ENCODE measurements at places on chromosomes 4 and X.
A peak's percentile ranks its signal among the peaks of the same experiment; 100 is the strongest.

- no peak for DNase-seq
Observed at GRCh38 chr4:163816494-163816893, 322.0 kb downstream of the TMA16 start.

- no peak for DNase-seq
Observed at GRCh38 chr4:145583191-145584055, 35.8 kb upstream of the MMAA start.

DNA sequence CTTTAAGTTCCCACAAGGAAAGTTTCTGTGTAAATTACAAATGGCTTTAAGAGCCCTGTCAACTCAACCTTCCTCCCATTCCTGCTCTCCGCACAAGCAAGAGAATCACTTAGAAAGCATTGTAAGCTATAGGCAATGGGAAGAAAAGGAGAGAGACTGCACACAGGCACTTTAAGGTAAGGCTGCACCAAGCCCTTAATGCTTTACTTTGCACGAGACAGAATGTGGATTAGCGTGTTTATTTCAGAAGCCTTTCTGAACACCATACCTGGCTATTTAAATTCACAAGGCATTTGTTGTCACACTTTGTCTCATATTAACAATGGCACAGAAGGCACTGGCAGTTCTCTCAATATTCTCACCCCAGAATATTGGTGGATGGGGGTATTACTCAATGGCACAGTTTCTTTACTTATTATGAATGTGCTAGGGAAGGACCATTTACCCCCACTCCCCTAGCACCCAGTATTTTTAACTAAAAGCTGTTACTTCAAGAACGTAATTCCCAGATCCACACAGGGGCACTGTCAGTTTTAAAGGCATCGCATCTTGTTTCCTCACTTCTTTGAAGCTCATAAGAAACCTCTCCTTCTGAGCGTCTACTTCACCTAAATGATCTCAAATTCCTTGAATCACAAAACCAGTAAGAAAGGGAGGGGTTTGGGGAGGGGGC, 150.0 kb downstream of the MAML3 start:
- no peak for DNase-seq

DNA sequence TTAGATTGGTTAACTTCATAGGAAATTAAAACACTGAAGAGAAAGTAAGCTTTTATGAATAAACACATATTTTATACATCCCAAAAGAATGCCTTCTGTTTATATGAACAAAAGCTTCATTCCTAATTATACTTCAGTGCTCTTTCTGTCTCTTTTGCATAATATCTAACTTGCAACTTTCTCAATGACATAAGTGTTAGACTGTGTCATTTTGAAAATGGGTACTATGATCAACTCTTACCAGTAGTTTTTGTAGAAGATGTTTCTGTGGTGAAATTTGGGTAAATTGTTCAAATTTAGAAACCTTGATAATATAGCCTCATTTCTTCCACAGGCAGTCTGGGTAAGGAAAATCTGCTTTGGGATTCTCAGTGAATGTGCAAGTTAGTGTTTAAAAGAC, 991.4 kb downstream of the CCSER1 start:
- DNase-seq: no peak

DNA sequence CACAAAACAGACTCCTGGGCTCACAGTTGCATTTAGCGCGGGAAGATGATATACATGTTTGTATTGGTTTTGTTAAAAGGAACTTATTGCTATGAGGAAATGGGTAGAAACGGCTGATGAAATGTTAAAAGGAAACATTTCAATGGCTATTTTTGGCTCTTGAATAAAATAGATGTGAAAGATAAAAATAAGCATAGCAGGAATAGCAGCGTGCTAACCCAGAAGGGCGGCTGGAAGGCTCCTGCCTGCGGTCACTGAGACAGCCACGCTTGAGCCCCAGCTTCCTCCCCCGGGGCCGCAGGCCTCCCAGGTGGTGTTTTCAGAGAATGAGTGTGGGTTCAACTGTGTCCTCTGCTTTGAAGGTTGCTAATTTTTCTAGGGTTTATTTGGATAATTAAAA, 35.0 kb upstream of the CLCN4 start:
- DNase-seq: no peak

- no peak for DNase-seq
Observed at GRCh38 chr4:10500776-10501175, 43.5 kb upstream of the ZNF518B start.

DNA sequence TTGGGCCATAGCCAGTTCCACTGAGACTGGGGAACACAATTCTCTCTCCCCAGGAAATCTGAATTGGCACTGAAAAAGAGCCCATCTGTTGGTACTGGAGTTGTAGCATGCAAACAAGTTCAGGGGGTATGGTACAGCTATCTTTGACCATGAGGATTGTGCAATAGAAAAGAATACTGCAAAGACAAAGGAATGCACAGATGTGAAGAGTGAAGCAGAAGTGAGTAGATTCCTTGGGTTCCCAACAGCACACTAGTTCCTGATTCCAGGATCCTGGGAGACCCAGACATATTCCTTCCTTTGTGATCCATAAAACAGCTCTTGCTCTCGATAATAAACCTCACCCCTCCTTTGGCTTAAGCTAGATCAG, 43.3 kb upstream of the CTAG2 start:
- DNase-seq: no peak

GRCh38 chr4:41963105-41963504, 18.5 kb upstream of the DCAF4L1 start:
- no peak for DNase-seq

DNA sequence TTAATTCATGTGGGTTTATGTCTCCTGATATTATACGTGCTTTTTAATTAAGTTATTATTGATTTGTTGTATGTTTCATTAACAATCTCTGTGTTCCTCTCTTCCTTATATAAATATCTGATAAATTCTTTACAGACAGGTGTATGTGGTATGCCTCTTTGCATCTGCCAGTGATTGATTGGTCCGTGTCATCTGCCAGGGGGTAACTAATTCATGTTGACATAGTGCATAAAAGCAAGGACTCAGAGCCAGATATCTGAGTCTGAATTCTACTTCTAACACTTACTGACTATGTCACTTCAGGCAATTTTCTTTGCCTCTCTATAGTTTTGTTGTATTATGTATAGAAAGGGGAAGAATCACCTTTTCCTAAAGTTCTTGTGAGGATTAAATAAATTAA, 5.2 kb upstream of the AMBN start:
- DNase-seq: no peak

DNA sequence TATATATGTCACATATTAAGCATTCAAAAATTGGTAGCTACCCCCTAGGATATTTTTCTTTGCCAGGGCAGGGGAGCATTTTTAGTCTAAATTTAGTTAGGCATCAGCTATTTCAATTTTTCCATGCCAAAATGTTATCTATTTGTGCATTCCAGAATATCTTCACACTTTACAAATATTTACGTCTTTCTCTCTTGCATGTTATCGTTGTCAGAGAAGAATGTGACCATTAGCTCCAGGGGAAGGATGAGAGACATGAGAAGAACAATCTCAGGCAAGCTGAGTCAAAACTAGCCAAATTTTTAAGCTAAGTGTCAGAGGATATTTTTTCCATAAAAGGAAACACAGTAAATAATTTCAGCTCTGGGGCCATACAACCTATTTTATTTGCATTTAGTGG, 885.0 kb upstream of the EPHA5 start:
- DNase-seq: no peak

GRCh38 chr4:162506253-162506652, 342.5 kb upstream of the FSTL5 start:
- DNase-seq: no peak

DNA sequence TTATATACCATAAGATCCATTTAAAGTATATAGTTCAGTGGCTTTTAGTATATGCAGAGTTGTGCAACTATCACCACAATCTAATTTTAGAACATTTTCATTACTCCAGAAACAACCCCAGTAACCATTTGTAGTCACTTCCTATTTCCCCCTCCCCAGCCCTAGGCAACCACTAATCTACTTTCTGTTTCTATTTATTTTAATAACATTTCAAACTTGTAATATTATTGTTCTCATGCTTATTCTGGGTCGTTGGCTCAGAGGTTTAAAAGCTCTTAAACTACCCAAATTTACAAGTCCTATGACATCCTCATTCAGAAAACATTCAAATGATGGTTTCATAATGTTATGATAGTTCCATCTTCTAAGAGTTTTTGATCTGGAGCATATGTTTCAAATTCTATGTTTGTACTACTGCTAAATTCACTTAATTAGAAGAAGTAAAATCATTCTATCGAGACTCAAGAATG, 18.4 kb downstream of the XIAP start:
- no peak for DNase-seq

DNA sequence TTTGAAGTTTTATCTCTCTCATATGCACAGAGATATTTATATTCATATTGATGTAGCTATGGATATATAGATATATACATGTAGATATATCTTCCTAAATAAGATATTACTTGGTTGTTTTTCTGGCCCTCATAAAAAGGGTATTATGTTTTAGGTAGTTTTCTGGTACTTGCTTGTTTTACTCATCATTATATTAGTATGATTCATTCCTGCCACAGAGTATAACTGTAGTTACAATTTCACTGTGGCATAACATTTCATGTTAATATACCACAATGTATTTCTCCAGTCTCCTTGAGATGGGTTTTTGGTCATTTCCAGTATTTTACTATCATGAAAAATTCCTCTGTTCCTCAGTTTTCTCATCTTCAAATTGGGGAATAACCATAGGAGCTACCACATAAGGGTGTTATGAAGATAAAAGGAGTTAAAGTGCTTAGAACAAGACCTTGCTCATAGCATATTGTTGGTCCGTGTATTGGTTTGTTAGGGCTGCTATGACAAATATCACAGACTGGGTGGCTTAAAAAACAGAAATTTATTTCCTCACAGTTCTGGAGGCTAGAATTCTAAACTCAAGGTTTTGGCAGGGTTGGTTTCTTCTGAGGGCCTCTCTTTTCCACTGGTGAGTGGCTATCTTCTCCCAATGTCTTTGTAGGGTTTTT, 129.7 kb downstream of the TMEM164 start:
- DNase-seq: no peak

DNA sequence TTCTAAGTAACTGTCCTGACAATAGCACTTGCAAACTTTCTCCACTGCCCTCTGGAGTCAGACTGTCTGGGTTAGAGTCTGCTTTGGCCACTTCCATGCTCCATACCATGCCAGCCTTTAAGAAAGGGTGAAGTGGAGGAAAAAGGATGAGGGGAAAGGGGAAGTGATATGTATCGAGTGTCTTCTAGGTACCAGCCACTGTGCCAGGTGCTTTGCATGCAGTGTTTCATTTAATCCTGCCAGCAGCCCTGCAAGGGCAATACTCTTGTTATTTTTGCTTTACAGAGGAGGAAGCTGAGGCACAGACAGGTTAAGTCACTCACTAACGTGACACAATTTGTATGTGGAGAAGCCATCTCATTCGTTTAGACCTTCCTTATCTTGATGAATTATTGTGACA, 55.6 kb downstream of the RTL9 start:
- no peak for DNase-seq

GRCh38 chr4:33425936-33426335, 2705.8 kb downstream of the PCDH7 start:
- DNase-seq: no peak

DNA sequence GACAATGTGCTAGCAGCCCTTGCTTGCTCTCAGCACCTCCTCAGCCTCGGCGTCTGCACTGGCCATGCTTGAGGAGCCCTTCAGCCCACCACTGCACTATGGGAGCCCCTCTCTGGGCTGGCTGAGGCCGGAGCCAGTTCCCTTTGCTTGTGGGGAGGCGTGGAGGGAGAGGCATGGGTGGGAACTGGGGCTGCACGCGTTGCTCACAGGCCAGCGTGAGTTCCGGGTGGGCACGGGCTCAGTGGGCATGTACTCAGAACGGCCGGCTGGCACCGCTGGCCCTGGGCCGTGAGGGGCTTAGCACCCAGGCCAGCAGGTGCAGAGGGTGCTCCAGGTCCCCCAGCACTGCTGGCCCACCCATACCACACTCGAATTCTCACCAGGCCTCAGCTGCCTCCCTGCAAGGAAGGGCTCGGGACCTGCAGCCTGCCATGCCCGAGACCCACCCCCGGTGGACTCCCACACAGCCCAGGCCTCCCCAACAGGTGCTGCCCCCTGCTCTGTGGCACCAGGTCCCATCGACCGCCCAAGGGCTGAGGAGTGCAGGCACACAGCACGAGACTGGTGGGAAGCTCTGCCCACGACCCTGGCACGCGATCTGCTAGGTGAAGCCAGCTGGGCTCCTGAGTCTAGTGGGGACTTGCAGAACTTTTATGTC, 100.3 kb downstream of the SLC39A8 start:
- no peak for DNase-seq

DNA sequence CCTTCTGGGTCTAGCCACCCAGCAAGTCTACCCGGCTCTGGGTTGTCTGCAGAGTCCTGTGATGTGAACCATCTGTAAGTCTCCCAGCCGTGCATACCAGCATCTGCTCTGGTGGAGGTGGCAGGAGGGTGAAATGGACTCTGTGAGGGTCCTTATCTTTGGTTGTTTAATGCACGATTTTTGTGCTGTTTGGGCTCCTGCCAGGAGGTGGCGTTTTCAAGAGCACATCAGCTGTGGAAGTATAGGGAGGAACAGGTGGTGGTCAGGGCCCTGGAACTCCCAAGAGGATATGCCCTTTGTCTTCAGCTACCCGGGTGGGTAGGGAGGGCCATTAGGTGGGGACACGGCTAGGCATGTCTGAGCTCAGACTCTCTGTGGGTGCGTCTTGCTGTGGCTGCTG, 66.5 kb upstream of the ZFP42 start:
- DNase-seq: peak; percentile 39

DNA sequence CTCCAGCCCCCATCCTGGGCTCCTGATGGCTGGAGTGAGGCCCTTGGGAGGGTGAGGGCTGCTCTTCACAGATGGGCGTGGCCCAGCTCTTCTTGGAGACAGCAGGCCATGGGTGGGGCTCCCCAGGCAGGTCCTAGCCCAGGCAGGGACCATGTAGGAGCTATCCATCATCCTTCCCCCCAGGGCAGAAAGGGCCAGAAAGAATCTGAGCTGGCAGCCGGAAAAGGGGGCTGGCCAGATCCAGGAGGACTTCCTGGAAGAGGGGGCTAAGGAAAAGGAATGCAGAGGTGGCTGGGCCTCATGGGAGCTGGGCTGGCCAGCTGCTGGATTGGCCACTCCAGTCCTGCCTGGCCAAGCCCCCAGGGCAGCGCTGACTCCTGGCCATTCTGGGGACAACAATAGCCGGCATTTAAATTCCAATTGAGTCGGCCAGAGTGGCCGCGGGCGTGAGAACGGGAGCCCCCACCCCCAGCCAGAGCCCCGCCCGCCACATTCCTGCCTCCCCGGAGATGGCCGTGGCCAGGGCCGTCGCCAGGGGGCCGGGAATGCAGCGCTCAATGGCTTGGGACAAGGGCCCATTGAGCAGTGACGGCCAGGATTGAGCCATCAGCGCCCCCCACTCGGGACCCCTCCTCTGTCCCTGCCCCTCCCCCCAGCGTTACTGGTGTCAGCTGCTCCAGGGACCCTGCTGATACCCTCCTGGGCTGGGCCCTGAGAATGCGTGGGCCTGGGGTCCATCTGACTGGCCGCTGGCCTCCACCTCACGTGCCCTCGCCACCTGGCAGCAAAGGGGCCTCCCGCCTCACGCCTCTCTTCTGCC, 15.1 kb upstream of the FGFR3 start:
- peak; percentile 59 for DNase-seq

GRCh38 chr4:111960241-111960667, 185.0 kb upstream of the FAM241A start:
- DNase-seq: no peak
